ENCODE measurements at places on chromosomes 11 and 22.

DNA sequence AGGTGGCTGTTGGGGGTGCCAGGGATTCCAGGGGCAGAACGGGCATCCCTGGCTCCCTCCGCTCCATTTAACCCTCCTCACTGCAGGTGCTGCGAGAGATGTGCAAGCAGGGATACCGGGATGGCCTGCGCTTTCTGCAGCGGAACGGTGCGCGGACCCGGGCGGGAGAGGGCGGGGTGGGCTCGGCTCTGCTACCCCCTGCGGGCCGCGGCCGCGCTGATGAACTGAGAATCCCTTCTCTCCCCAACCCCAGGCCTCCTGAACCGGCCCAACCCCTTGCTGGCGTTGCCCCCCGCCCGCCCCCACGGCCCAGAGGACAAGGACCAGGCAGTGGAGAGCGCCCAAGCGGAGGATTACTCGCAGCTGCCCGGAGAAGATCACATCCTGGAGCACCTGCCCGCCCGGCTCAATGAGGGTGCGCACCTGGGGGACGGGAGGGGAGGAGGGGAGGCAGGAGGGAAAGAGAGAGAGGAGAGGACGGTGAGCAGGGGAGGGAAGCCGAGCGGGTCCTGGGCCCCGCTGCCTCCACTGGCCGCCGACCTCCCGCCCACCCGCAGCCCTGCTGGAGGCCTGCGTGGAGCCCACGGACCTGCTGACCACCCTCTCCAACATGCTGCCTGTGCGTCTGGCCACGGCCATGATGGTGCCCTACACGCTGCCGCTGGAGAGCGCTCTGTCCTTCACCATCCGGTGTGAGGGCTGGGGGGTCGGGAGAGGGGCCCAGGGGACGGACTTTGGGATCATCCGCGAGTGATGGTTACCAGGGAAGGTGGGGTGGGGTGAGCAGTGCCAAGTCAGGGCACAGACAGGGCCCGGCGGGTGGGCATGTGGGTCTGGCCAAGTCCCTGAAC lies 4.1 kb upstream of the CRACR2B start:
- no peak for DNase-seq

DNA sequence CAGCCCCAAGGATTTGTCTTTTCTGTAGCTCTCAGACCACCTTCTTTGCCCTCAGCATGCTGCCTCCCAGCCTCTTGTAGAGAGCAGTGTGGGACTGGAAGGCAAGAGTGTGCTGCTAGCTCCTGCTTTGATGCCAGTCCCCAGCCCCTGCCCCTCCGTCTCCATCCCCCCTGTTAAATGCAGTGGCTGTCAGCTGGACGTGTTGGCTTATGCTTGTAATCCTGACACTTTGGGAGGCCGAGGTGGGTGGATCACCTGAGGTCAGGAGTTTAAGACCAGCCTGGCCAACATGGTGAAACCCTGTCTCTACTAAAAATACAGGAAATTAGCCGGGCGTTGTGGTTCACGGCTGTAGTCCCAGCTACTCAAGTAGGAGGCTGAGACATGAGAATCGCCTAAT lies 15.5 kb downstream of the SNRPD3 start:
- no peak for DNase-seq

- no peak for DNase-seq
These were observed 92.8 kb upstream of the APOA1 start for GRCh38 chr11:116930177-116930576.

- DNase-seq, result no peak
These were observed 13.9 kb downstream of the LRRC32 start for GRCh38 chr11:76656571-76657081.

DNA sequence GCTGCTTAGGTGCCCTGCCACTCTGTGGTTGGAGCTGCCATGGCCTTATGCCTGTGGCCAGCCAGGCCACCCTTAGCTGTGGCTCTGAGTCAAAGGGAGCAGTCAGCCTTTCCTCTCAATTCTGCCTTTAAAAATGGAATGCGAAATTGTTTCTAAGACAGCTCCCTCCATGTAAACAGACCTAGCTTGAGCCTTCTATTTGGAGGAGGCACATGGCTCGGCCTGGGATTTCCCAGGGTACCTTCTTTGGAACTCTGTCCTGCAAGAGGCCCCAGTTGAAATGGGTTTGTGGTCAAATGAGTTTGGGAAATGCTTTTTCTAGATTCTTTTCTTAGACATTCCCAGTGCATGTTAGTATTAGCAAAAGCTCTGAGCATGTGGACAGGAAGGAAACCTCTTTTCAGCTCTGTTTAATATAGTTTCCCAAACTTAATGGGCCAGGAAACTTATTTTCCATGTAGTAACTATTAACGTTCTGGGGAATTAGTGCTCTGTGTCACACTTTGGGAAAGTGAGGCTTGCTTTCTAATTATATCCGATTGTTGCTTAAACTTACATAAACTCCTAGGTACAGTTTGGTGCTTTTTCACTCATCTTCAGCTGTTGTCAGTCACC lies 7.8 kb downstream of the PHOX2A start:
- no peak for DNase-seq

DNA sequence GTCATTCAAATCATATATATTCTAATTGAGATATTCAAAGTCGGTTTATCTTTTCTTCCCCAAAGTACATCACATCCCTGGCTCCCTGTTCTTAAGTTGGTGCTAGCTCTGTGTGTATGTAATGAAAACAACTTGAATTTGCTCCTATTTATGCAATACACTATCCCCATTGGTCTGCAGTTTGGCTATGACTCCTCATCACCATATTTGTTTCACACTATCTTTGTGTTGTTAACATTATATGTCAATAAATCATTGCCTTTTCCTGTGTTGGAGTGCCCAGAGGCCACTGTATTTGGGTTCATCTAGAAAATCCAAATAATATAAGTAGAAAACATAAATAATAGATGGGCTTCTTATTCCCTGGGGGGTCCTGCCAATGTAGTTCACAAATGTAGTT lies 306.6 kb upstream of the TENM4 start:
- DNase-seq, result no peak

DNA sequence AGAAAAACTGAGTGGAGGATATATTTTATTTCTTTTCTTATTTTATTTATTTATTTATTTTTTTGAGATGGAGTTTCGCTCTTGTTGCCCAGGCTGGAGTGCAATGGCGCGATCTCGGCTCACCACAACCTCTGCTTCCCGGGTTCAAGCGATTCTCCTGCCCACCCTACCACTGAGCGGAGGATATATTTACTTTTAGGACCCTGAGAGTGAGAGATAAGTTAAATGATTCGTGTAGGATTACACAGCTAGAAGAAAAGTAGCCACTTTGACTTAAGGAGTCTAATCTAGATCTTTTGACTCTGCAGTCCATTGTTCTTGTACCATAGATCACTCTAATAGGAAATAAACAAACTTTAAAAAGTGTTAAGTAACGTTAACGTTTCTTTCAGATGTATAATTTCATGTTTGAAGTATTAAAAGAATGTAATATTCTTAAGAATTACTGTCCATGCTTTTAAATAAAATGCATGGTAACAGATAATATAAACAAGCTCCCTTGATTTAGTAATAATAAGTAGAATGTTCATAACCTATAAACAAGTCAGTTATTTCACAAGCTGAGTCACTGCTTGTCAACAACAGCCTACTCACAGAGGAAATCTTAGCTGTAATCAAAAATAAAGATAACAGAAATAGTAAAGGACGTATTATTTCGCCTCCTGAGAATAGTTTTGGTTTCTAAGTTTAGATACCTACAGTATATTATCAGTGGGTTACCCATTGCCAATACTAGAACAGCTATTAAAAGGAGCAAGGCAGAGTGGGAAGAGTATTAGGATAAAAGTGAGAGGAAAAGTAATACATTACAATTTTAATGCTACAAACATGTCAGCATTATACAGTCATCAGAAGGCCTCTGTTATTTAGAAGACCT lies 18.6 kb downstream of the USP47 start:
- no peak for DNase-seq

DNA sequence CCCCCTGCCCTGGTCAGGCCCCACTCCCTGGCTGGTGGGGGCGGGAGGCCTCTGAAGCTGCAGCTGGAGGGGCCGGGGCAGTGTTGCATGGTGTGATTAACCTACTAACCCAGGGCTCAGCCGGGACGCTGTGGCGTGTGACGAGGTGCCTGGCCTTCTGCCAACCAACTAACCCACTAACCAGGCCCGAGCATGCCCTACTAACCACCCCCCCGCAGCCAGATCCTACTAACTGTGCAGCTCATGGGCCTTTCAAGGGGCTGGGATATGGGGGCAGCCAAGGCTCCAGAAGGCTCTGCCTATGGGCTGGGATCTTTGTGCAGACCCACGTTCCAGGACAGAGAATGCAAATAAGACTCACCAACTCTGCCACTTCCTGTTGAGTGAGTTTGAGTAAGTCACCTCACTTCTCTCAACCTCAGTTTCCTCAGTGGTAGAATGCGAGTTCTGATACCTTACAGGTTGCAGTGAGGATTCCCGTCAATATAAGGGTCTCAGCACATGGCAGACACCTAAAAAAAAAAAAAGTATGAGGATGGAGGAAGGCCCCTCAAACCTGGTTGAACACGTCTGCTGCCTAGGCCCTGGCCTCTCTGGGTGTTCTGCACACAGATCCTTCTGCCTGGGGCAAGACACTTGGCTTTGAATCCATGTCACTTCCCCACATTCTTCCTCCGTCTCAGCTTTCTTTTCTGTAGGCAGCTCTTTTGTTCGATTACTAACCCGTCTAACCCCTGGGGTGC lies 14.1 kb downstream of the MIAT start:
- DNase-seq, result no peak

- DNase-seq, result no peak
These were observed 25.7 kb downstream of the DGCR2 start for GRCh38 chr22:19096555-19096954.

- DNase-seq, result no peak
These were observed 8.1 kb downstream of the ATG13 start for GRCh38 chr11:46625406-46625805.

DNA sequence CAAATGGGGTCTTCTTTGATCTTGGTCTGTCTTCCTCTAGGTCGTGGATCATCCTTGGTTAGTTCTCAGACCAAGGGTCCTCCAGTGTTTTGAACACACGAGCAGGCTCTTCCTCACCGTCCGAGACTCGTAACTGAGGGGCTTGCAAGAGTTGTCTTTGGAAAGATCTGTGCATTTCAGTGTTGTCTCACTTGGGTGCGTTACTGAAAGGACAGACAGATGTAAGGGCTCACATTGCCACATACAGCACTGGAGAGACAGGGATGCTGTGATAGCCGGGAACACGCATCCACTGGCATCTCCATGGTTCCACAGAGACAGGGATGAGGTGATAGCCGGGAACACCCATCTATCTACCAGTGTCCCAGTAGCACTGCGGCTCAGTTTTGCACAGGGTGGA lies 15.7 kb downstream of the GLB1L2 start:
- DNase-seq, result no peak

Data from A549 (cell line).